A549 (cell line): ENCODE measurements at places on chromosomes 5 and 9.

- DNase-seq = no peak
Measured at GRCh38 chr9:123807251-123807650, 122.7 kb downstream of the DENND1A start.

DNA sequence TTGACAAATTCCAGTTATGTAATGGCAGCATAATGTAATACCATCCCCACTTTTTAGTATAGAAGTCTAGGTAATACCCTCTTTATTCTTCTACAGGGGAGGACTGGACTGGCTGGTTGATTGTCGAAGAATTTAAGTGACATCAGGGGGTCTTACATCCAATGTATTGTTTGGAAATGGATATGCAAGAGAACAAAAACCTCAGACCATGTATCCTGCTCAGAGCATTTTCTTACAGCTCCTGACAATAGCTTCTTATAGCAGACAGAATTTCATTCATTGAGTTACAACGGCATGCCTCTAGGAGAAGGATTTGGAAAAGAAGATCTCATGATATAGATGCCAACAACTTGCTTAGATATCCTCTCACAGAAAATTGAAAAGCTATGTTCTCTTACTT is 2032.3 kb downstream of the EFNA5 start:
- no peak for DNase-seq

GRCh38 chr5:122607818-122608217 is 167.1 kb upstream of the SNX2 start:
- DNase-seq = no peak

DNA sequence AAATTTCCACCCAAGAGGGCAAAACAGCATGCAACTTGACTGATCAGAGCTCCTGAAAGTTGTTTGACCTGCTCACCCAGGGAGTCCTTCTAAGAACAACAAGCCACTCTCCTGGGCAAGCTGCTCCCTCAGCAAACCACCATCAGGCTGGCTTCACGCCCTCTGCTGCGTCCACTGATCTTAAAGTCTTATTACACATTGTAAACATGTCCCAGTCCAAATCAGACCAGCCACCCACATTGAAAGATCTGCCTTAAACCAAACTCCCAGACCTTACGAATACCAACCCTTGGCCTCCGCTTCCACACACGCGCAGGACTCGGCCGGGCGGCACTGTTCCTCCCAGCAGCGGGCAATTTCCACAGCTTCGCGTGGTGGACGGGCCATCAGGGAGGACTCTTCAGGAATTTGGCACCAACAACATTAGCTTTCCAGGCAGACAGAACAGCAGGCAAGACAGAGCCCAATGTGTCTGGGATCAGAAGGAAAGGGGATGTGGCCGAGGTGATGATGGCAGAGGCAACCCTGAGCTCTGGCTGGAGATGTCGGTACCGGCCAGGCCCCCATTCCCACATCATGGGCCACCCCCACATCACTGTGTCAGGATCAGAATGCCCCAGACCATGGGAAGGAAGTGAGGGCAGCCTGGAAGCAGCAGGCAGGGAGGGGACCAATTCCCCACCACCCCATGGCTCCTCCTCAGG is 56.8 kb downstream of the SEMA4D start:
- DNase-seq = no peak

GRCh38 chr9:31873722-31874121 is 510.7 kb upstream of the ACO1 start:
- no peak for DNase-seq

GRCh38 chr5:31273161-31273560 is 79.7 kb downstream of the CDH6 start:
- DNase-seq = no peak

DNA sequence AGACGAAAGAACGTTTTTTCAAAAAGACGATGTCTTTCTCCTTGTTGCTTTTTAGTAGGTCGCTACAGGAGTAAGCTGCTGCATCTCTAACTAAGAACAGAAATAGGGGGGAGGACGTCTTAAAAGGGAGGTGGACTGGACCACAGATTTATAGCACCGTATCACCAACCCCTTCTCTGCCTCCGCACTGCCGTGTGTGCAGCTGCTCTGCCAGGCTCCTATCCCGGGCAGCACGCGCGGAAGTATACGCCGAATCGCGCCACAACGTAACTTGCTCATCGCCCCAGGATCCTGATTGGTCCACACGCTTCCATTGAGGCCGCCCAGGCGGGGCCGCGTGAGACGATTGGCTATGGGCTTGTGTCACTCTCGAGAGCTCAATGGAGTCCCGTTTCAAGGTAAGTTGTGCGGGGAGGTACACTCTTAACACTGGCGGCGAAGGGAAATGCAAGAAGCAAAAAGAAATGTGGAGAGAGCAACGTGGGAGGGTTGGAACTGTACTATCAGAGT is at the start of gene ELAVL2:
Gene ELAVL2, minus strand, starts transcription at position 121 of the 510 bp plus-strand sequence. CDS start 64,006 bp downstream, outside the sequence.
- peak; percentile 87 for DNase-seq

DNA sequence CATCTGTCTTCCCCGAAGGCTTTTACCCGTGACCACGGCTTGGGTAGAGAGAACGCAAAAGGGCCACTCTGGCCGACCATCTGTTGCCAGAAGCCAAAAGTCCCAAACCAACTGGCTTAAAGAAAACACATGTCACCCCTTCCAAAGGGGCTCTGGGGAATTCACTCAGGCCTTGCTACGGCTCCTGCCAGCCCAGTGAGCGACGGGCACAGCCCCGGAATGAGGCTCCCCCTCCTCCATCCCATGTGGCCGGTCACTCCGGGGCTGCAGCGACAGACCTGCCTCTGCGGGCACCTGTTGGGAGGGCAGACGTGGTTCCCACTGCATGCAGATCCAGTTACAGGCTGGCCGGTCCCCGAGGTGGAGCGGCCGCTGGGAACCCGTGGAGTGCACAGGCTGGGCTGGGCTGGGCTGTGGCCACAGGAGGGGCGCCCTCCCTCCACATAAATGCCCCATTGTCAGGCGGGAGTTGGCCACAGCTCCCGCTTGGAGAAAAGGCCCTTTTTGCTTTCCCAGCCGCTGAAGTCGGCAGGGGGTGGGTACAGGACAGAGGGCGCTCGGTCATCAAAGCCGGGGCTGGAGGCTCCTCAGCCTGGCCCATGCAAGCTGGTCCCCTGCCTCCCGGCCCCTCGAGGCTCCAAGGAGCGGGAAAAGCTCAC is 19.9 kb downstream of the NOTCH1 start:
- peak; percentile 47 for DNase-seq

DNA sequence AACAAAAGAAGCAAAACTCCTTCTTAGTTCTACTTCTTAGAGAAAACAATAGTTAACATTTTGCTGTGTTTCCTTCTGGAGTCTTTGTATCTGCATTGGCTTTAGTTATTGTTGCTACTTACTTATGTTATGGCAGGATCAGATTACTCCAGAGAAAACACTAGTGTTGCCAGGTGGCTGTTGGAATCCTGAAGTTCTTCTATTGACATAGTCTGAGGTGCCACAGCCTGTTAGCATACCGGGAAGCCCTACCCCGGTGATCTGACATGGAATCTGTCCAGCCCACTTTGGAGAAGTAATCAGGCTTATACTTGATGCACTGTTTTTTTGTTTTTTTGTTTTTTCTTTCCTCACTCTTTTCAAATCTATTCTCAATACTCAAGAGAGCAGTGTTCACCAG is 68.5 kb upstream of the CEP78 start:
- peak; percentile 10 for DNase-seq

- DNase-seq = no peak
Measured at GRCh38 chr5:43300112-43300511, 13.1 kb downstream of the HMGCS1 start.

DNA sequence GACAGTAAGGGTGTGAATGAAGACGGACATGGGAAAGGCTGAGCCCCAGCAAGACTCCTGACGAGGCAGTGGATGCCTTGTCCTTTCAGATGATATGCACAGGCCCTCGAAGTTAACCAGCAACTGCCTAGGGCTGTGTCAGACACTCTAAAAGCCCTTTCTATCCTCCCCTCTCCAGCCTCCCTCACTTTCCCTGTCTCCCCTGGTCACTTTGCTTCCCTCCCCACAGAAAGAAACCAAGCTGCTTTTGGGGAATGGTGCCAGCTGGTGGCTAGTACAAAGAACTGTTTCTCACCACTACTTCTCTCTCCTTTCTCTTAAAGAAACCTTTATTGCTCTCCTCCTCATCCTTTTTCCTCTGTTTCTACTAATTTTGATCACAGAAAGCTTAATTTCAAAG is 21.4 kb downstream of the LHFPL2 start:
- DNase-seq = peak; percentile 33

DNA sequence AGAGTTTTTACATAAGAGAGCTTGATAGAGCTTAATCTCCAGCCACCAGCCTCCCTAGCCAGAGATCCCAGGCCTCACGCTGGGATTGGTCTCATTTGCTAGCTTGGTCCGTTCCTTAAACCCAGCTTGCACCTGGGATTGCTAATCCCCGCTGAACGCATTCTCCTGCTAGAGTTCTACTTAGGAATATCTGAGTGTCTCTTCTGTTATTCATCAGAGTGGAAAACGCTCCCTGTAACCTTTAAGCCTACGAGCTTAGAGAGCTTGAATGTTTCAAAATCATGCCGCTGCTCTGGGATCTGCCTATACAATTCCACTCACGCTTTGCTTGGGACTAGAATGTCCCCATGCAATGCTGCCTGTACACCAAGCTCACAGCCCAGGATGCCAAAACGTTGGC is 201.8 kb downstream of the NSG2 start:
- no peak for DNase-seq

DNA sequence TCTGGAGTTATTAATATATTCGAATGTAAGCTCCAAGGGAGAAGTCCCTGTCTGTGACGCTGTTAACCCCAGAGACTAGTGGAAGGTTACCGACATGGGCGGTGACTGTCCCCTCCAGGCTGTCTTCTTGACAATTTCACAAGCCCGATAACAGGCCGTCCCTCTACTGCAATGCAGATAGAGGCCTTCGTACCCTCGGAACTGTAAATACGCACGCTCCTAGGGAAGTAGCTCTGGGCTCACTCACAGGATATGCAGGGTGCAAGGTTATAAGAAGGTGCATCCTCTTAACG is 680 bp upstream of the RFK start:
- peak; percentile 85 for DNase-seq

DNA sequence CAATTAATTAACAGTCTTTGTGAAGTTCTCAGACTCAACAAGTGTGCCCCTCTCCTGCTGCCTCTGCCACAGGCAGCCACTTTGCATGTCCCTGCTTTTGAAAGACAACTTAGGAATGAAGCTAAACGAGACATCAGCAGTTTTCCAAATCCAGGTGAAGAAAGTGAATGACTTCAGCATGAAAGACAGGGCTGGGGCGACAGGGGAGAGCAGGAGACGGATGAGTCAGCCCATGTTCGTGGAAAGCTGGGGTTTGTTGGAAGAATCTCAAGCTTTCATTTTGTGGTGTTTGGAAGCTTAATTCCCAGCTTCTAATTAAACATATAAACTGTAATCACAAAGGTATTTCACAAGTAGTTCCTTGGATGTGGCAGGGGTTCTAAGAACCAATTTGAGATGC is 207.8 kb upstream of the MAP3K1 start:
- DNase-seq = no peak

GRCh38 chr5:8848366-8848765 is 697.5 kb downstream of the SEMA5A start:
- no peak for DNase-seq

GRCh38 chr5:95770830-95771708 is 39.9 kb downstream of the RHOBTB3 start:
- DNase-seq = no peak

GRCh38 chr9:134968011-134968822 is 50.5 kb upstream of the FCN1 start:
- no peak for DNase-seq

DNA sequence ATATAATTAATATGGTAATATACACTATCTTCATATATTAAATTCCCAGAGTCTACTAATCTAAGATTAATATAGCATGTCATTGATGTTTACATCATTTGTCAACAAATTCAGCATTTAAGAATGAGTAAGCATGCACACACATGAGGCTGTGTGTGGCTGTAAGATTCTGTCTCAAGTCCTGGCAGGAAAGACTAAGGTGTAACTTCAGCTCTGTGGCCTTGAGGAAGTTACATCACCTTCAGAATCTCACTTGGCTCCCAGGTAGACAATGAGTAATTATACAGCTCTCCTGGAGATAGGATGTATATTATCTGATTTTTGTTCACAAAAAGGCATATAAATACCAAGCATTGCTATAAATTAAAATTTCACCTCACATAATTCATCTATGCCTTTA is 119.4 kb upstream of the IQGAP2 start:
- no peak for DNase-seq

DNA sequence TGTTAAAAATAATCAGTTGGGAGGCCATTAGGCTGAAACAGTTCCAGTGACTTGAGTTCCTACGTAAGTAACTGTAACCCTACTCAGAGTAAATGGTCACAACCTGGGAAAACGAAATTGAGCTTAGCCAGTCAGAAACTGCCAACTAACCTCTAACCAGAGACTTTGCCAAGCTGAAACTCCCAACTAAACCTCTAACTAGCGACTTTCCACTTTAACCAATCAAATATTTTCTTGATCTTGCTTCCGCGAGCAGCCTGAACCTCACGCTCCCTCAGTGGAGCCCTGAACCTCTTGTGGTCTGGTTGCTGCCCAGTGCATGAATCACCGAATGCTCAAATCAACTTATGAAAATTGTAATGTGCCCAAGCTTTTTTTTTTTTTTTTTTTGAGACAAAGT is 156.2 kb downstream of the MED10 start:
- no peak for DNase-seq

- no peak for DNase-seq
Measured at GRCh38 chr9:121075251-121076036, 689 bp downstream of the CNTRL start.

DNA sequence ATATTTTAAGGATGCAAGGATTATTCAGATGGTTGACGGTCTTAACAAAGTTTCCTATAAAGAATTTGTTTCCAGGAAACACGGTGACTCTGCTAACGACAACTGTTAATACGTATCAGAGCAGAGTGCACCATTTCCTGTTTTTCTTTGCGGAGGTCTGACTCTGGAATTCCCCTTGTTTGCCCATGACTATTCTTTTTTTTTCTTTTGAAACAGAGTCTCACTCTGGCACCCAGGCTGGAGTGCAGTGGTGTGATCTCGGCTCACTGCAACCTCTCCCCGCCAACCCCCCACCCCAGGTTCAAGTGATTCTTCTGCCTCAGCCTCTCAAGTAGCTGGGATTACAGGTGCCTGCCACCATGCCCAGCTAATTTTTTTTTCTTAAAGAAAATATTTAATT is 115.9 kb downstream of the CDC42SE2 start:
- DNase-seq = peak; percentile 27

DNA sequence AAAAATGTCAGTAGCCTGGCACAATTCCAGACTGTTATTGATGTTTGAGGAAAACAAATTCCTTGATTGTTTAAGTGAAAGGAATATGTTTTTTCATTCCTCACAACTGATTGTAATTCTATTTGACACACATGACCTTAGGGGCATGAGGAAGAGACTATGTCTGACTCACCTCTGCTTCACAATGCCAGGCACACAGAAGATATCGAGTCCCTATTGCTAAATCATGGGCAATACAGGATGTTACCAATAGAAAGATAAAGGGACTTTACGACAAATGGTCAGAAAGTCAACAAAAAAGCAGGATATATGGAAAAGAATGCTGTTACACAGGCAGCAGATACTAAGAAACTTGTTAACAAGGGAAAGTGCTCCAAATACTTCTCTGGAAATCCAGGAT is 1903.5 kb downstream of the EFNA5 start:
- no peak for DNase-seq

GRCh38 chr5:35202319-35203111 is 27.8 kb downstream of the PRLR start:
- DNase-seq = peak; percentile 58

- no peak for DNase-seq
Measured at GRCh38 chr5:142872795-142873194, 102.6 kb downstream of the ARHGAP26 start.

GRCh38 chr5:179244044-179244443 is 101.2 kb downstream of the ADAMTS2 start:
- DNase-seq = no peak
